ENCODE measurements at places on chromosomes 6 and 20.

GRCh38 chr20:54062812-54063280, 7.5 kb downstream of the BCAS1 start:
- DNase-seq = peak; percentile 39

DNA sequence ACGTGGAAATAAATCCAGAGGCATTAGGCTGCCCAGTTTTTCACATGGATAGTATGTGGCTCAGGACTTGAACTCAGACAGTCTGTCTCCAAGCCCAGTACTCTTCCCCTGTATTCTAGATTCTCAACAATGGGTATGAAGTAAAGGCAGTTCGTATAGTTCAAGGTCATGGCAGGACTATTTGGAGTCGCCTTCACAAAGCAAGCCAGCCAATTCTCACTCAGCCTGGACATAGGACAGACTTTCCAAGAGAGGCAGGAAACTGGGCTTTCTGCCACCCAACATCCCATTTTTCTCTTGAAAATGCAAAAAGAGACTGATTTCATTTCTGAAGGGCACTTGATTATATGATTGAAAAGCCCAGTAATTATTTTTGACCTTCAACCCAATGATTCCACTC, 111.0 kb downstream of the EDN1 start:
- no peak for DNase-seq

DNA sequence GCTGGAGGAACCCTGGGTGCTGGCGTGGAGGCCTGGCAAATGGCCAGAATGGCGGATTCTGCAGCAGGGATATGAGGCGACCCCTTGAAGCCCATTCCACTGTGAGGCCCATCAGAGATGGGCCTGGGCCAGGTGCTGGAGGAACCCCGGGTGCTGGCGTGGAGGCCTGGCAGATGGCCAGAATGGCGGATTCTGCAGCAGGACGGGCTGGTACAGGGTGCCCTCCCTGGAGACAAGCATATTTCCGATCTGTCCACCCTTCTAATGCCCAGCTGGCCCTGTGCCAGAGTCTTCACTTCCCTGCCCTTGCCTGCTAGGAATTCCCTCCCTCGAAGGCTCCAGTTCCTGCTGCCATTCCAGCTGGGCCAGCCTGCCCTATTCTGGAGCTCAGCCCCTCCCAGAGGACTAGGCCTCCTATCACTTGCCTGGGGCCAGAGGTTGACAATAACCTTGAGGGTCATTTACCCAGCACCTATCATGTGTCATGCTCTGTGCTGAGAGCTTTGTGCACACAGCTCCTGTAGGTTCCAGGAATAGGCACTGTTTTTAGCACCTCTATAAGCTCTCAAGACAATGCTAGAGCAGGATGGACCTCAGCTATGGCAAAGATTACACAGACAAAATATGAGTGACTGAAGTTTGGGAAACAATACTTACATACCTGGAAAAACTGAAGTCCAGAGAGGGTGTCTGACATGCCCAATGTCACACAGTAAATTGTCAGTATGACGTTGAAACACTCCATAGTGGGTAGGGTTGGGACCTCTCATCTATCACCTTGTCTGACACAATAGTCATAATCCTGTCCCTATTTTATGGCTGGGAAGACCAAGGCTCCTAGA, 21.4 kb downstream of the SUN5 start:
- DNase-seq = no peak

- no peak for DNase-seq
Measured at GRCh38 chr20:19893356-19893755, 123.8 kb upstream of the NAA20 start.

DNA sequence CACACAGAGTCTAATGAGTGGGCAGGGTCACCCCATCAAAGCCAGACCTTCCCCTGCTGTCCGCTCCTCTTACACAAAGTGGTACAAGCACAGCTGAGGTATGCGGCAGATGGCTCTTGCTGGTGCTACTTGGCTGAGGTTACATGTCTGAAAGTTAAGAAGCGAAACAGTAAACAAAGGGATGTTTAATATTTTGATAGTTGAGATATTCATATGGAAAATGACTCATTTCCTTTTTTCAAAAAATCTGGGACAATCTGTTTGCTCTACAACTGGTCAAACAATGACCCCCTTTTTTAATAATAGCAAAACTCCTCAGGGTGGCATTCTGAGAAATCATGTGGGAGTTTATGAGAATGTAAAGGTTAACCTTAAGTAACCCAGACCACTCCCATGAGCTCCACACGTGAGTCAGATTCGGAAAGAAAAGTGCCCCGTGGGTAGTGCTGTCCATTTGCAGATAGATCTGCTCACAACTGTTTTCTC, 245.3 kb downstream of the TBXT start:
- DNase-seq = no peak

DNA sequence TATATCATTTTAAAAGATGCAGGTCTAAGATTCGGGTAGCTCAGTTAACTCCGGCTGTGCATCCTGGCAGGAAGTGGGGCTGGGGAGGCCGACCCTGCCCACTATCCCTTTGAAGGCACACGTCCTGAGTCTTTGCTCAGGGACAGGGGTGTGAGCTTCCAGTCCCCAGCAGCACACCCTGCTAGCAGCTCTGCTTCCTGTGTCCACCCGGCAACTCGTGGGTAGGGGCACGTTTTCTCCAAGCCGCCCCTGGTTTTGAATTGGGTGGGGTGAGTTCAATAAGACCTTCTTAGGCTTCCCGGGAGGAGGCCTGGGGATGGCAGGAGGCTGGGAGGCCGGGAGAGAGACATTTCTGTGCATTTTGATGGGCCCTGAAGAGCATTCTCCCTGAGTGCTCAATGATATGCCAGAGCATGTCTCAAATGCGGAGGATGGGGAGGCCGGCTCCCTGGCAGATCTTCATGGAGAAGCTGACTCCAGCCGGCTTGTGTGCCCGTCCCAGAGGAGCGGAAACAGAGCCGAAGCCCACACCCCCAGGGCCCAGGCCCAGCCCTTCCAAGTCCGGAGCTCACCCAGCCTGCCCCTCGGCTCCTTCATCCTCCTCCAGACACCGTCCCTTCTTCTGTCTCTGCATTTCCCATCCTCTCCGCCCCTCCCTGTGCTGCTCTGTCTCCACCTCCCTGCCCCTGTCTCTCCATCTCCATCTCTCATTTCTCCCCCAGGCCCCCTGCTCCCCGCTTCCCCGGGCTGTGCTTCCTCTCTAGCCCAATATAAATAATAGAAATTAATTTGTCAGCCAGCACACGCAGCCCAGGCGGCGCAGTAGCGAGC, 36.3 kb upstream of the ZFAND3 start:
- DNase-seq = no peak

DNA sequence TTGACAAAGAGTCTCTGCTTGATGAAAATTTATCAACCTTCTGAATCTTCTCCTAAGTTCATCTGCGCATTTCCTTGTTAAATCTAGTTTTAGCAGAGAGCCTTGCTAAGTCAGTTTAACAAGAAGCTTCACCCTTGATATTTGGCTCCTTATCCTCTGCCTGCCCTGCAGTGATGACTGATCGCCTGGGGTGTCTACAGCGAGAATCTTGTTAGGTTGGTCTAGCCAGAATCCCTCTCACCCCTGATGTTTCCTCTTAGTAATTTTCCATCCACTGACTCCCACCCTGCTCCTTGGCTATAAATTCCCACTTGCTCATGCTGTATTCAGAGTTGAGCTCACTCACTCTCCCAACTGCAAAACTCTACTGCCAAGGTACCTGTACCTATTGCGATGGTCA, 114.1 kb downstream of the TENT5A start:
- no peak for DNase-seq

GRCh38 chr6:98452685-98453084, 381.7 kb upstream of the POU3F2 start:
- DNase-seq = no peak

- DNase-seq = no peak
Measured at GRCh38 chr20:11438412-11438811, 479.3 kb upstream of the BTBD3 start.

DNA sequence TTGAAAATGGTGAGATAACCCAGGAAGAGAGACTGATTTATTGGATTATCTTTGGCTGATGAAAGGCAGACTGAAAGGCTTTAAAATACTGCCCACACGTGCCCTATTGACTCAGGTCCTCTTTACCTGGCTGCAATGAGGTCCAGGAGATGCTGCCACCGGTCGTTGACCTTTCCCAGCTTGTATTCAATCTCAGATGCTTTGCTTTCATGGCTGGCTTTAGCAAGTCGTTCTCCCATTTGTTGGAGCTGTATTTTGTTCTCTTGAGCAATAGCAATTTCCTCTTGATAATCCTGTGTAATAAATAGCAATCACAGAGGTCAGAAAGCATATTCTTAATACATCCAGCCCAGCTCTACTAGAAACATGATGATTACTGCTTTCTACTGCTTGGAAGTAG, 368.8 kb downstream of the ESR1 start:
- DNase-seq = no peak
